ENCODE measurements at places on chromosomes 11 and 22. TPM values are rescaled to one million over a fixed set of nuclear protein-coding genes. Genes with fewer than 3 reads are reported as not detected.
A peak's percentile ranks its signal among the peaks of the same experiment; 100 is the strongest.

DNA sequence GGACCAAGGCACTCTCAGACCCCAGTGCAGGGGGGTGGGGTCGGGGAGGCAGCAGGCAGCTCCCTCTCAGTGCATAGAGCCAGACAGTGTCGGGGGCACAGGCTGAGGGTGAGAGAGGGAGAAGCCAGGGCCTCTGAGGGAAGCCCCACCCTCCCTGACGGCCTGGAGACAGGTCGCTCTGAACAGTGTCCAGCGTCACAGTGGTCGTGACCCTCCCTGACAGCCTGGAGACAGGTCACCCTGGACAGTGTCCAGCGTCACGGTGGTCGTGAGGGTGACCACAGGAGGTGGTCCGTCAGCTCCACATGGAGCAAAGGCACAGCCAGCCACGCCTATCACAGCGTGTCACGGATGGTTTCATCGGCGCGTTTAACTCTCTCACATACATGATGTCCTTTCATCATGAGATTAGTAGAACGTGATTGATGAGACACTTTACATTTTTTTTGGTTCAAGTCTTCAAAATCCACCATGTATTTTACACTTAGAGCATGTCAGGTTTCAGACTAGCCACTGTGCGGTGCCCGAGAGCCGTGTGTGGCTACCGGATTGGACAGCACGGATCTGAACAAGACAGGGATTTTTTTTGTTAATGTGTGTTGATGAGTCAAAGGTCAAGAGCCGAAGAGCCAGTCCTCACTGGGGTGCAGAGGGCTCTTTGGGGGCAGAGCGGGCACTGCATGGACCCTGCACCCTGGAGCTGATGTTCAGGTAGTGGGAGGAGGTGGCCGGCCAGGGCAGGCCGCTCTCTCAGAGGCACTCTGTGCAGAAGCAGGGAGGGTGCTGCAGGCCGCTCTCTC lies 23.9 kb upstream of the PANX2 start:
- DNase-seq: peak; percentile 43

- no peak for DNase-seq
Measured at GRCh38 chr11:77436506-77436905, 37.4 kb downstream of the PAK1 start.

Gene KCNJ1
- polyA plus RNA-seq: 0.30 TPM

Gene C11orf65
- 0.70 TPM for polyA plus RNA-seq

All from forelimb muscle (tissue), 1 donor.